ENCODE measurements at places on chromosomes 2 and 18. TPM values are rescaled to one million over a fixed set of nuclear protein-coding genes. Genes with fewer than 3 reads are reported as not detected.

DNA sequence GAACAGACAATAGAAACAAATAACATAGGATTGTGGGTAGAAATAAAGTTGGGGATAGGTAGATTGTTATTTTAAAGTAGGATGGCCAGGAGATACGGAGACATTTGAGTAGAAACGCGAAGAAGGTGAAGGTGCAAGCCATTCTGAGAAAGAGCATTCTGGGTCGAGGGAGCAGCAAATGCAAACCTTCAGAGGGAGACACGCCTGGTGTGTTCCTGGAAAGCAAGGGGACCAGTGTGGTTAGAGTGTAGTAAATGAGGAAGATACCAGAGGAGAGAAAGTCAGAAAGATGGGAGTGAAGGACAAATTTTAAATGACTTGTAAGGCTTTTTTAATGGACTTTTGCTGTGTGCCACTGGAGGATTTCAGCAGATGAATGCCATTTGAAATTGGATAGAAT is 1.7 kb downstream of the CYP20A1 start:
- no peak for DNase-seq

DNA sequence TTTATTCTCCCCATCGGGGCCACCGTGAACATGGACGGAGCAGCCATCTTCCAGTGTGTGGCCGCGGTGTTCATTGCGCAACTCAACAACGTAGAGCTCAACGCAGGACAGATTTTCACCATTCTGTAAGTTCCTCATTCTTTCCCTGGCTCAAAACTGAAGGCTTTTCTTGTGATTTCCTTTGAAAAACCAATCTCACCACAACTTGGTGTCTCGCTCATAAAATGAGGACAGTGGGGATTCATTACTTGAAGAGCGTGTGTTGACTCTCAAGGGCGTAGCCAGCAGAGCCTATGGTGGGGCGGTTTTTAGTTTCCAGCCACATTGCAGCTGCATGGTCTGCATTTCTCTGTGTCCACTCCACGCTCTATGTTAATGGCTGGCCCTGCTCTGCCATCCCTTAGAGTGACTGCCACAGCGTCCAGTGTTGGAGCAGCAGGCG is 29.0 kb downstream of the SLC1A4 start:
- no peak for DNase-seq

- DNase-seq, result no peak
Measured at GRCh38 chr2:18626958-18627650, 37.7 kb upstream of the NT5C1B start.

DNA sequence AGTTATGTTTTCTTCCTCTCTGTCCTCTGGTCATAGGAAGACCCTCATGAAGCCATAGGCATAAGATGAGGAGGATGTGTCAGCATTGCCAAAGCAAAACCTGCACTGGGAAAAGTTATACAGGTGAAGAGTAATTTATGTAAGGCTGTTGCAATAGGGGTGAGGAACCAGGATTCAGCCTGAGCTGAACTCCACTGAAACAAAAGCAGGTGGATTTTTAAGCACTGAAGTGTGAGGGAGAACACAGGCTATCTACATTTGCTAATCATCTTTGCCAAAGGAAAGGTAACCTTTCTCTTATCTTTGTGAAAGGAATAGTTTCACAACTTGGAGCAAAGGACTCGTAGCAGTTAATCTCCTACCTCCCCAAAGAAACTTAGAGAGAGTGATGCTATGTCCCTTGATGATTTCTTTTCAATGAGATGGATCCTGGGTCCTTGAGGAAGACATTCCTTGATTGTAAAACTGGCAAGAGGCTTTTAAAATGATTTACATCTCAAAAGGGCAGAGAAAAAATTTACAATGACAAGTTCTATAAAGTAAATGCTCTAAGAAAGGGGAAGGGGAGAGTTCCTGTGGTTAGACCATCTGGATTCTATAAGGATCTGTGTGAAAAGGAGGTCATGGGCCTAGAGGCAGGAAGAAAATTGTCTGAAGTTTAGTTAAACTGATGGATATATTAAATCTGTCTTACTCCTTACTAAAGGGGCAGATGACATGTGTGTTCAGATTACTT is 385.4 kb upstream of the CDH7 start:
- DNase-seq, result no peak

Gene TBR1
- 0.10 TPM for total RNA-seq

Gene PPP1R1C
- total RNA-seq, result not detected

Gene RNASEH1
- total RNA-seq, result 28.9 TPM

Gene CDH2
- 0.21 TPM for total RNA-seq
